ENCODE measurements at places on chromosomes 12 and 14.

GRCh38 chr12:116401565-116401964, 124.1 kb upstream of the MED13L start:
- no peak for DNase-seq

DNA sequence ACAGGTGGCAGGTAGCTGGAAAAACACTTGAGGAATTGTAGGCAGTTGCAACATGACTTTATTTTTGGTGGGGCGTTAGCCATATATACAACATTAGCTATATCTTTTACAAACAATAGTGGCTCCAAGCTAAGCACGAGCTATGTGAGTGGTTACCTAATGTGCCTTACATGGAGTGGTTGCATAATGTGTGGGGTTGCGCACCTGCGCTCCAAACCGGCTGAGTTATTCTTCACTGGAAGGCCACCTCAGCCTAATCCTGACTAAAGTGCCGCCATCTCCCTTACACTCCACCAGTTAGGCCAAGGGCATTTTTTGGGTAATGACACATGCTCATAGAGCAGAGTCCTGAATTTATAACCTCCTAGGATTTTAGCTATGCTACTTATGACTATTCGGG, 31.8 kb upstream of the G2E3 start:
- no peak for DNase-seq

DNA sequence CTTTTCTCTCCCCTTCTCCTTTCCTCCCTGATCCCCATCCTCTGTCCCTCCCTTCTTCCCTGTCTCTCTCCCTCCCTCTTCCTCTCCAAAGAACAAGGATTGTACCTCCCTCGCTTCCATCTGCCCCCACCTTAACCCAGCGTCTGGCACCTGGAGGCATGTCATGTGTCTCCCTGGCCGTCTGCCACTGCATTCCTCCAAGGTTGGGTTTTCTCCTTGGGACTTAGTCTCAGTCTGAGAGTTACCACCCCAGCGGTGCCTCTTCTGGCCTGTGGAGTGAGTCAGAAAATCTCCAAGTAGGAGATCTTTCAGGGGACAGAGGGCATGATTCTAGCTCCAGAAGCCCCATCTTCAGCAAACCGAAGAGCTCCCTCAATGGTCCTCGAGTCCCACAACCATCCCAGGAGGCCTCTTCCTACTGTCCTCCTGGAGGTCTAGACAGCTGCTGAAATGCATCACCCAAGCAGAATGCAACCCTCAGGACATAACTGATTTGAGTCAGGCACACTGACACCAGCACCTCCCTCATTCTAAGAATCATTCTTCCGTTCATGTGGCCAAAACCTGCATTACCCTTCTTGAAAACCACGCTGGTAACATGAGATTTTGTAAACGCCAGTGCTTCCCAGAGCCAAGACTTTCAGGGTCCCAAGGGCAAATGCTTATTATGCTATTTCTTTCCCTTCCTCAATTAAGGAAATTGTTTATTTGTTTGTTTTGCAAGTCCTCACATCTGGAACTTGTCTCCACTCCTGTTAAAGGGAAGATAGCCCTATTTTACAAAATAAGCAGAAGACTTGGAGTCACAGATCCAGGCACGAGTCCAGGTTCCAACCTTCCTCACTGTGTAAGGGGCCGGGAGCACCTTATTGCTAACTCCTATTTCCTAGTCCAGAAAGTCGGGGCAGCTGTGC, 463.2 kb downstream of the BCL11B start:
- DNase-seq = no peak

DNA sequence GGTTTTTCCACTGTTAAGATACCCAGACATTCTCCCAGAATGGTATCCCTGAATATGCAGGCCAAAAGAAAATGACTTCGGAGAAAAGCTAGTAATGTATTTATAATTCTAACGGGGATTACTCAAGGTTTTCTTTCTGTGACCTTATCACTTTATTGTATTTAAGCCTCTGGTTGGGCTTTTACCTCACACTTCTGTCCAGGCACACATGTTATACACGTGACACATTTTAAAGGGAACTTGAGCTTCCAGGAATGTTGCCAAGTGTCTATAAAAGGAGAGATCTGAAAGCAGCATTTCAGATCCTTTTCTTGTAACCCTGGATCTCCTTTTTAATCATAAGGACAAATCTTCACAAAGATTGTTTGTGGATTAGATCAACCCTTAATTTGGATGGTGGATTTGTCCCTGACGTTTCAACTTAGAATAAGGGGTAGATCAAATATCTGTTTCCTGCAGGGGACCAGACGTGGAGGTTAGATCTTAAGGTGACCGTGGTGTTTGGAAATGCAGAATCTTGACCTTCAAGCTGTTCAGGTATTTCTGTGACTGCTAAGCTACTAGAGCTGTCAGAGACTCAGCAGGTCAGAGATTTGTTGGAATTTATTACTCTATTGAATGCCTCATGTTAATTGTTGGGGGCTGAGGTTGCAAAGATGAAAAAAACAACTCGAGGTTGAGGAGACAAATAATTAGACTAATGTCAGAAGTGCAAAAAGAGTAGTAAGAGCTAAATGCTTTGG, 1.5 kb downstream of the CIPC start:
- peak; percentile 26 for DNase-seq

- DNase-seq = no peak
These were observed 23.2 kb upstream of the SERPINA12 start for GRCh38 chr14:94532447-94532846.

GRCh38 chr12:60539592-60539991, 943.8 kb downstream of the SLC16A7 start:
- DNase-seq = no peak

GRCh38 chr14:67385618-67386017, 25.5 kb downstream of the EIF2S1 start:
- no peak for DNase-seq

GRCh38 chr12:45354399-45354798, 138.5 kb downstream of the ANO6 start:
- no peak for DNase-seq

DNA sequence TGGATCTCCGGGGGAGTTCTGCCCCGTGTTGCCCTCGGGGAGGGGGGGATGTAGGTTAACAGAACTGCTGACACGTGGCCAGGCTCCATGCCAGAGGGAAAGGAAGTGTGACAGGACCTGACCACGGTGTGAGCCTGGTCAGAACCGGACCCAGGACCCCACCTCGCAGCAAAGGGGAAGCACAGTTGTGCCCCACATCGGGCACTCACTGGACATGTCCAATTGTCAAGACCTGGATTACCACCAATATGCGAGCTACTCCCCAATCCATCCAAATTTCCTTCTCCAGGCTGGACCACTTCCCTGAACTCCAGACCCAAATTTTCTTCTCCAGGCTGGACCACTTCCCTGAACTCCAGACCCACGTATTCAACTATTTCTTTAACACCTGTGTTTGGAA, 78.8 kb upstream of the PIWIL1 start:
- DNase-seq = no peak

- DNase-seq = no peak
These were observed 47.1 kb downstream of the MDM2 start for GRCh38 chr12:68855111-68855510.

GRCh38 chr14:28779456-28779855, 12.9 kb downstream of the FOXG1 start:
- DNase-seq = no peak

DNA sequence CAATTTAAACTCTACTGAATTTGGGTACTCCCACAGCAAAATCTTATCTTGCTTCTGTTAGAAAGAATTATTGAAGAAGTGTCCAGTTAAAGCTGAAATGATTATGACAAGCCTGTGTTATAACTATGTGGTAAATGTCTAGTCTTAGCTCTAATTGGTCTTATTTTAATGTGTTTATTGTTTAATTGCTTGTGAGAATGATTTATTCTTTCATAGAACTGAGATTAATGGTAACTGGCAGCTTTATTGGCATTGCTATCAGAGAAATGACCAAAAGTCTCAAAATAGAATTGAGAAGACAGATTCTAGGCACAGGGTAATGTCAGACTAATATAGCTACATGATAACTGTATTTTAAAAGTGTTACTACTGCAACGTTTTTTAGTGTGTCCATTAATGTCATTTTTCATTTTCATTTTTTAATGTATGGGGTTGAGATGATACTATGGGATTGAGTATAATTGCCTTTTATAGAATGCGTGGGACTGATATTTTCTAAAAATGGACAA, 458.7 kb downstream of the AEBP2 start:
- DNase-seq = no peak

GRCh38 chr12:69275471-69275891, 36.1 kb downstream of the CPSF6 start:
- no peak for DNase-seq

DNA sequence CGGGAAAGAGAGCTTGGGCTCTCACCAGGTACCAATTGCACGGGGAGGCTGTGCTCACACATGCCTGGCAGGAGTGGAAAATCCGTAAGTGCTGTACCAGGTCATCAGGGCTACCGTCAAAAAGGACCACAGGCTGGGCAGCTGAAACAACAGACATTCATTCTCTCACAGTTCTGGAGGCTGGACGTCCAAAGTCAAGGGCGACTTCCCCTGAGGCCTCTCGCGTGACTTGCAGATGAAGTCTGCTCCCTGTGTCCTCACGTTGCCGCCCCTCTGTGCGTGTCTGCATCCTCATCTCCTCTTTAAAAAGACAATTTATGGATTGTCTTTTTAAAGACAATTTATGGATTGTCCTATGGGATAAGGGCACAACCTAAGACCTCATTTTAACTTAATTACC, 73.8 kb upstream of the FZD10 start:
- DNase-seq = no peak

- DNase-seq = no peak
These were observed at the start of gene SLC6A12 for GRCh38 chr12:214003-214741. TSS of gene SLC6A12 (minus strand) at chr12:214157. CDS start at chr12:209986, 4,171 bp downstream.

DNA sequence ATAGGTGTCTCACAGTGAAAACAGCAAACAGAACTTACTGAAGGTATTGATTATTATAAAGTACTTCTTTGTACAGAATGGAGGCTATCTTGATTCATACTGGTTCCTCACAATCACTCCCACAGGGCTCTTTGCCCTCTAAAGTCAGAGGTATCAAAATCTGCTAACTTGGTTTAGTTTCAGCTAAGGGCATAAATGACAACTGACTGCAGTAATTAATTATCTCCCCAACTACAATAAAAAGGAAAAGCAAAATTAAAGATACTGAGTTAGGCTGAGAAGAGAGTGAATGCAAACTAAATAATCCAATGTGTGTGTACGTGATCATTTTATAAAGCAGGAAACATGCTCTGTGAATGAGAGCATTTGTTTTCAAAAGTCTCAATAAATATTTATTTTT, 338.7 kb downstream of the ACSS3 start:
- no peak for DNase-seq

DNA sequence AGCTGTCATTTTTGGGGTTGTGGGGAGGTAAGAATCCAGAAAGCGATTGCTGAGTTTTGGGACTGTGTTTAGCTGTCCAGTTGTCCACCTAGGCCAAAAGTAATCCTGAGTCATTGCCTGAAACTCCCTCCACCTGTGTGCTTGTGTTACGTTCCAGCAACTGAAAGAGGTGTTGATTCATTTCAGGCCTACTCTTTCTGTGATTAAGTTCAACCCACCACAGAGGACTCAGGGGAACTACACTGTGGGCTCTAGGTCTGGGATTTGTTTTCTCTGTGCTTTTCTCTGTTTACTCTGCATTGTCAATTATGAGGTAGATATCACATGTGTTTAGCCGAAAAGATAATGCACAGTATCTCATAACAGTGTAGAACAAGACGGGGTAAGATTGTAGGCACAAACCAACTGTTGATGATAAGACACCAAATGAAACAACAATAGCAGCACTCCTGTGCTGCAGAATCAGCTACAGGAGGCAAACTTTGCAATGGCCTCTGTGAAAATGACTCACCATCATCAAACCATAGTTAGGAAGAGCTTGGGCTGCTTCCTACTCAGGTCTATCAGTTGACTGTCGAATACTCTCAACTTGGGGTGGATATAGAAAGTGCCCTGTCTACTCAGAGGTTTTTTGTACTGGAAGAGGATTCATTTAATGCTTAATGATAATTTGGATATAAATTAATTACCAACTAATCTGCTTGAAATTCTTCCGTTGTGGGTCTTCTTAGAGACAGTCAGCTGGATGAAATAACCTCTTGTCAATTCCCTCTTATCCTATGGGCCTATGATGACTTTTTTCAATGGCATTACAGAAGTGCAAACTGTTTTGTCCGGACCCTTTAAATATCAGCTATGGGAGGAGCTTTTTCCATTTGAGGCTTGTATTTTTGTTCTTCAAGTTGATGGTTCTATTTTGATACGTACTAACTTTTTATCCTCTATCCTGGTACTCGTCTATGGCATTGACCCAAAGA, 385.9 kb downstream of the BMP4 start:
- no peak for DNase-seq
